Mesendoderm (in vitro differentiated cells): ENCODE measurements at places on chromosomes 3 and 15.

DNA sequence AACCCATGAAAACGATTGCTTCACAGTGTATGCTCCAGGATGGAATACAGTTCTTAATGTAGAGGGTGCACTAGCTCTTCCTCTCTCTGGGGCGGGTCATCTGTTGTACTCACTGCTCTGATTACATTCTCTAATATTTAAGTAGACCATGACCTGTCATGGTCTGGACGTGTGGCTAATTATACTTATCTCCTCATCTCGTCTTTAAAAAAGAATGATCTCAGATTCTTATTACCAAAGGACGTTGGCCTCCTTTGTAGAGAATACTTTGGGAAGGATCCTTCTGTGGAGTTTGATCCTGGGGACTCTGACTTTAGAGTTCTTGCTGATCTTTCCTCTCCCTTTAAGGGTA lies 48.4 kb upstream of the TRAK1 start:
- DNase-seq: no peak

GRCh38 chr3:179772297-179772696 lies 119.5 kb downstream of the USP13 start:
- DNase-seq: peak; percentile 54

DNA sequence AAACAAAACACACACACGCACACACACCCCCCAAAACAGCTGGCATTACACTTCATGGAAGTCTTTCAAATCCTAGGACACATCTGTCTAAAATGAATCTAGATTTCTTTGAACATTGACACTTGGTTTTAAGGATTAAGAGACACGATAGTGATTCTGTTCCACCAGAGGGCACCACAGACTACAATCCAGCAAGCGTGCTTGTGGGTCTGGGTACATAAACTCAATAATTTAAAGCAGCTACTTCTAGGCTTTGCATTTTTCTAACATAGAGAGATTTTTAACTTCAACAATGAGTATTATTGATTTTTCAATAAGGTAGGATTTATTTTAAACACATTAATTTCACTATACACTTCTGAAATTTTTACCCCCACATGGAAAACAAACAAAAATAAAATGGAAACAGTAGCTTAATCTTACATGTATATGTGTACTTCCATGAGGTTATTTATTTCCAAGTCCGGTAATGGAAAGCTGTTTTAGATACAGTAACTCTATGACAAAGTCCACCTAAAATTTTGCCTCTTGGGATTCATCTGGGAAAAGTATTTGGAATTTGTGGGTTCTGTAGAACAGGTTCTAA lies 564.0 kb upstream of the TGFBR2 start:
- DNase-seq: peak; percentile 76

GRCh38 chr3:4597208-4597985 lies 104.2 kb downstream of the ITPR1 start:
- no peak for DNase-seq

- DNase-seq: no peak
Measured at GRCh38 chr3:99647081-99647480, 8.7 kb downstream of the COL8A1 start.

DNA sequence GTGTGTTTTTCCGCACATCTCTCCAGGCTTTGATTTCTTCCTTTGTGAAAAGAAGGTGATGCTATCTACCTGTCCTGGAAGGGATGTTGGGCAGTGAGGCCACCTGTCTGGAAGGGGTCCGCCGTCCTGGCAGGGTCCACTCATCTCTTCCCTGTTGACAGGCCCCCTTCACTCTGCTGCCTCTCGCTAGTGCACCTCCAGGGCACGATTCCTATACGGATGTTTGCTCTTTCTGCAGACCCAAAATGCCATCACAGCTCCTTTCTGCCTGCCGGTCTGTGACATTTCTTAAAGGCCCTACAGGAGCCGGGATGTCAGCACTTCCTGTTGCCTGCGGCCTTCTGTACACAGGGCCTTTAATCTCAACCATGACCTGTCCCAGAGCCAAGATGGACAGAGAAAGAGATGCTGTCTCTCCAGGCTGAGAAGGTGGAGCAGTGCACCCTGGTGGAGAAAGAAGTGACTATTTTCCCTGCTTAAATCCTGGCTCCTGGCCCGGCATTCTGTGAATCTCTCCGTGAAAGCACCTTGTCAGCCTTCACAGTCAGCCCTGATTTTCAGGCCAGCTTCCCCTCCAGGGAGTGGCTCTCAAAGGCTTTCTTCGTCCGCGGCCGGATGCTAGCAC lies 7.4 kb downstream of the FAM3D start:
- peak; percentile 79 for DNase-seq

- DNase-seq: peak; percentile 82
Measured at GRCh38 chr3:124360563-124360962, 368.6 kb upstream of the ROPN1 start.

- DNase-seq: no peak
Measured at GRCh38 chr3:143699424-143699823, 148.8 kb downstream of the SLC9A9 start.

DNA sequence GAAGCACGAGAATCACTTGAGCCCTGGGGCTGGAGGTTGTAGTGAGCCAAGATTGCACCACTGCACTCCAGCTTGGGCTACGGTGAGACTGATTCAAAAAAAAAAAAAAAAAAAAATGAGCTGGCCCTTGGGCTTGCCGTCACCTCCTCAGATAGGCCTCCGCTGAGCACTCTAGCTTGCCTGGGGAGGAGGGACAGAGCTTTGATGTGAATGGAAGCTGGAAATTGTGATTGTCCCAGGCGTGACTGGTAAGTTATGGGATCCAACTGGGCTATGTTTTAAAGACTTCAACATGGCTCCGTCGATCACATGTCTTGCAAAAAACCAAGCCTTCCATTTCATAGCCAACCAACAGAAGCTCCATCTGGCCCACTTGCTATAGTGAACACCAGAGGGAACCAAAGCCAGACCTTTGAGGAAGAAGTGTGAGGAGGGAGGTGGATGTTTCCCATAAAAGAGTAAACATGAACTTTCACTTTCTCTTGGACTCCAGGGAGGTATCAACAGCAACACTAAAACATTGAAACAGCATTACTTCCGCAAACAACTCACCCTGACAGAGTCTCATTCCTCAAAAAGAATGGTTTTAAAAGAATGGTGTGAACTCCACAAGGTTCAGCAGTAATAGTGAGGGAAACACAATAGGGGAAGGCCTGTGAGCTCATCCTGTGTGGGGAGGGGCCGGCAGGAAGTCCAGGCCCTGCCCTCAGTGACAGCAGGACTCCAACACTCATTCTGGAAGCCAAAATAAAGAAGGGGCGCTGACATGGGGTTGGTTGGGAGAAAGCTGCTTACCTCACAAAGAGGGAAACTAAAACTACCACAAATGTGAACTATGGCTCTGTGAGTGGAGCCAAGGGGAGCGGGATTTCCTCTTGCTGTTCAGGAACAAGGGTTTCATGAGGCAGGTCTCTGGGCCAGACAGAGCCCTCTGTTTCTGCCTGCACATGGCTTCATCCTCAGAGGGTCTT lies 59.2 kb upstream of the IL12A start:
- DNase-seq: peak; percentile 78

DNA sequence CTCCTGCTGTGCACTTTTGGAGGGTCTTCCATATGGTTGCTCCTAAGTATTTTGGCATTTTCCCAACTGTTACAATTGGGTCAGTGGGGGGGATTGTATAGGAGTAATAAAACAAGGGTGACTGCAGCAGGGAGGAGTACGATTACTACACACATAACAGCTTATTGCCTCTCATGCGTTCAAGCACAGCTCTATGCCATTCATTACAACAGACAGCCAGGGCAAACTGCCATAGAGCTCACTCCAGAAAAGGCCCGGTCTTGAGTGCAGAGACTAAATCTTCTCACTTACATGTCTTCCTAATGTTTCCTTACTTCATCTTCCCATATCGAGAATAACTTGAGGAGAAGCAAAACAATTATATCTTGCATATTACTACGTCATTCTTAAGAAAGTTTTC lies 1.4 kb upstream of the CHMP2B start:
- no peak for DNase-seq

- peak; percentile 22 for DNase-seq
Measured at GRCh38 chr15:90749754-90750153, 32.6 kb downstream of the BLM start.

DNA sequence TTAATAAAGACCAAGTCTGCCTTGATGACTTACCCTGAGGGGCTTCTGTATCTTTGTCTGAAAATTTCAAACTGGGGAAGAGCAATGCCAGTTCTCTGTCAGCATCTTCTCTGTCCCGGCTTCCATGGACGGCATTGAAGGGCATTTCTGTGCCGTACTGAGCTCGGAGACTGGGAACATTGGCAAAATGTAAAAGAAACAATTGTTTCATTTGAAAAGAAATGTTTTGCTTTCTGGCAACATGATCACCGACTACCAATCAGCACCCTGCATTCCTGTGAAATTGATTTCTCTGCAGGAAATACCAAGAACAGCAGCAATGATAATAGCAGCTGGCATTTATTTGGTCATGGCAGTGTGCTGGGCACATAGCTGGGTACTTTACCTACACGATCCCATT lies 26.2 kb downstream of the NME9 start:
- DNase-seq: no peak

DNA sequence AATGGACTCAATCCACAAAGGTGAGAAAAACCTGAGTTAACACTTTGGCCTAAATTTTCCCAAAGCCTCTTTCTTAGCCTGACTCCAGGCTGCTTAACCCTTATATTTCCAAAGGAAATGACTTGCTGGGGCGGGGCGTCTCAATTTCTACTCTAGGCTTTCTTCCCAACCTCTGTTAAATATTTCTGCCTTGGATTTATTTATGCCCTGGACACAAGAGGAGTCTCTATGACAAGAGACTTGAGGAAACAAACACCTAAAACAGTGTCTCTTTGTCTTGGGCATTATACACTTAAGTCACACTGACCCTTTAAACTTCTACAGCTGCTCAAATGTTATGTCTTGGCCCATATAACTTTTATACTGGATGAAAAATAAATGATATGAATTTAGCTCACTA lies 28.3 kb upstream of the AP4E1 start:
- DNase-seq: no peak

DNA sequence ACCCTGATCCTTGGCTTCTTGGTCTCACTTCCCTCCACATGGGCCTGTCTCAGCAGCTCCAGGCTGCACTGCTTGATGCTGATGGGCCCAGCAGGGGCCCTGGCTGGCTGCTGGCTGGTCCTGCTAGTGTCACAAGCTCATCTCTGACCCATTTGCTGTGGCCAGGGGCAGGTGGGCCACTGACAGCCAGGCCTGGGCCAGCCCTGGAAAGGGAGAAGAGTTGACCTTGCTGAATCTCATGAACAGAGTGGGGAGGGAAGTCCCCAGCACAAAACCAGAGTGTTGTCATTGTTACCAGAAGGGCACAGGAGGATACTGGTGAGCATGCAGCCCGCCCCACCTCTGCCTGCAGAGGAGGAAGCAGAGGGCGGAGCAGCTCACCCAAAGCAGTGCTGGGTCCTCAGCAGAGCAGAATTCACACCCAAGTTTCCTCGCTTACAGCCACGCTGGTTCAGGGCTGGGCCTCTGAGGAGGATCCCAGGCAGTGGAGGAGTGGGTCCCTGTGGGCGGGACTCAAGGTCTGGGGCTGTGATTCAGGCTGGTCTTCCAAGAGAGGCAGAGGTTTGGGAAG lies 7.6 kb upstream of the KLF15 start:
- no peak for DNase-seq

- no peak for DNase-seq
Measured at GRCh38 chr15:27833178-27833577, 265.9 kb downstream of the OCA2 start.
